HT1080 (cell line): ENCODE measurements at places on chromosomes 12 and 14. TPM values are rescaled to one million over a fixed set of nuclear protein-coding genes. Genes with fewer than 3 reads are reported as not detected.
A peak's percentile ranks its signal among the peaks of the same experiment; 100 is the strongest.

- DNase-seq, result no peak
Measured at GRCh38 chr14:72479461-72479931, 414.4 kb downstream of the DPF3 start.

GRCh38 chr14:63533474-63533873 lies 9.7 kb downstream of the PPP2R5E start:
- no peak for DNase-seq

- no peak for DNase-seq
Measured at GRCh38 chr14:81802341-81802740, 268.7 kb upstream of the SEL1L start.

DNA sequence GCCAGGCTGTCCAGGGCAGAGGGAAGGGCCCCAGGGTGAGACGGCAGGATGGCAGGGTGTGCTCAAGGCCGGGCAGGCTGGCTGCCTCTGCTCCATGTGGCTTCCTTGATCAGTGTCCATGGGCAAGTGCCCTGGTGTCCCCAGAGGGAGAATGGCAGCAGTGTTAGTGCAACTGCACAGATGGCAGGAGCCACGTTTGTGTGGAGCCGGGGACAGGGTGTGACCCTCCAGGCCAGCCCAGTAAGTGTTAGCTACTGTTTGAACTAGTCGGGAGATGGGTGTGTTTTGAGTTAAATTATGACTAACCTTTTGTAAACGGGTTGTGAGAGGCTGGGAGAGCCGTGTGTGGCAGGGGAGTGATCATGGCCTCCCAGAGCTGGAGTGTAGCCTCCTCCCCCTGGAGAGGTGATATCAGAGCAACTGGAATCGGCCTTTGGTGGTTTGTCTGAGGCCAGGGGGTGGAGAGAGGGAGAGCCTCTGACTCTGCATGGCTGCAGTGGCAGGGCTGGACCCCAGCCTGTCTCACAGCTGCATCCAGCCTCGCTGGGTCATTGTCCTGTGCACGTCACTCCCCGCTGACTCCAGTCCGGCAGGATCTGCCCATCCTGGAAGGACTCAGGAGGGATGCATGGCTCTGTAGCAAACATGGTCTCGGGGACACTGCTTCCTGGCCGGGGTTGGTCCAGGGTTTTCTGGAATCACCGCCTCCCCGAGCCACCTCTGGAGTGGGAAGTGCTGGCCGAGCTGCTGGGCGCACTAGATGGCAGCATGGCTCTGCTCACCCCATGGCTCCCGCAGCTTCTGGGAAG lies 27.8 kb downstream of the AACS start:
- peak; percentile 14 for DNase-seq

- no peak for DNase-seq
Measured at GRCh38 chr12:123928274-123928865, 44.3 kb downstream of the CCDC92 start.

- DNase-seq, result no peak
Measured at GRCh38 chr14:21525962-21526671, at the start of gene SALL2. TSS of gene SALL2 (minus strand) at chr14:21526346. CDS start at chr14:21526127, 219 bp downstream.

DNA sequence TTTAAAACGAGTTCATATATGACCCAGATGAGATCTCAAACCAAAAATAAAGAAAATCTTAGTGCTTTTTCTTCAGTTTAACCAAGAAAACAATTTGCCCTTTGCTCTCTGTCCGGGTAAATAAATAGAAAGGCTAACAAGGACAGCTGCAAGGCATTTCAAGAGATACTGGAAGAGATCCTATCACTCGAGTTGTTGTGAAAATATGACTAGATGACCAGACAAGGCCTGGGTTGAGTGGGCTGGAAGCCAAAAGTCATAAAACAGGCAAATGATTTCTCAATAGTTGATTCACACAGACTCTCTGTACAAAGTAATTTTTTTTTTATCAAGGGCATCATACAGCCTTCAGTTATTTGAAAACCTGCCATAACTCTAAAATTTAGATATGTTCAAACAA lies 55.9 kb upstream of the AVPR1A start:
- DNase-seq, result no peak

- DNase-seq, result no peak
Measured at GRCh38 chr14:105876158-105876557, 349.8 kb downstream of the TMEM121 start.

DNA sequence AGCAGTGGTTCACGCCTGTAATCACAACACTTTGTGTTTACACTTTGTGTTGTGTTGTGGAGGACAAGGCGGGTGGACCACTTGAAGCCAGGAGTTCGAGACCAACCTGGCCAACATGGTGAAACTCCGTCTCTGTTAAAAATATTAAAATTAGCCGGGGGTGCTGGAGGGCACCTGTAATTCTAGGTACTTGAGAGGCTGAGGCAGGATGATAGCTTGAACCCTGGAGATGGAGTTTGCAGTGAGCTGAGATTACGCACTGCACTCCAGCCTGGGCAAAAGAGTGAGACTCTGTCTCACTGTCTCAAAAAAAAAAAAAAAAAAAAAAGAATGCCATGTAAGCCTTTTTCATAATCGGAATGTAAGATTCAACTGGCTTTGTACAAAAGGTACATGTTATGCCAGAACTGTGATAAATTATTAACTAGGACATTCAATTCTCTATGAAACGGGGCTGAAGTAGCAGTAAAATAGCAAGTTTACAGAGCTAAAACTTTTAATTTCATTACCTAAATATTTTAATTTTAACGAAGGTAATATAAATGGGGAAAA lies 13.9 kb upstream of the PITPNM2 start:
- DNase-seq, result no peak

GRCh38 chr12:52233462-52234207 lies 592 bp downstream of the KRT7 start:
- DNase-seq, result no peak

DNA sequence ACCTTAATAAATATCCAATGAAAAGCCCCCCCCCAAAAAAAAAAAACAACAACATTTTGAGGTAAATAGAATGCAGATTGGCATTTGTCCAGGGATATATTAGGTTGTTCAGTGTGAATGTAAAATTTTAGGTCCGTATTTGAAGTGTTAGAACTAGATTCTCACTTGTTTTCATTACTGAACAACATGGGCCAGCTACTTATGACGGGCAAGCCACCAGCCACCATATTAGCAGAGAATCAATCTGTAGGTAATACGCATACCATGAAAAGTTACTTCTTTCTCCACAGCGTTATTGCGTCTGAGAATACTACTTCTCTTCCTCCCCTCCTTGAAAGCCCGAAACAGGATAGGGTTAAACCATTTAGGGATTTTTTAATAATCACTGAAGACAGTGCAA lies 5.4 kb downstream of the FLRT2 start:
- DNase-seq, result no peak

GRCh38 chr14:104752423-104752734 lies 568 bp upstream of the SIVA1 start:
- DNase-seq, result no peak

- peak; percentile 17 for DNase-seq
Measured at GRCh38 chr12:131671276-131671675, 39.6 kb upstream of the SFSWAP start.

The LRRC43 gene
- not detected in 2 replicates for total RNA-seq

The MMP19 gene
- 0.37 and 0.58 TPM in 2 replicates for total RNA-seq

The RPL6 gene
- total RNA-seq, result 1,848 and 2,042 TPM in 2 replicates

The ADAMTS20 gene
- 0.03 TPM in 1 of 2 replicates, not detected in the other for total RNA-seq

The PLEKHG7 gene
- not detected in 2 replicates for total RNA-seq

The NKX2-1 gene
- total RNA-seq, result not detected in 2 replicates
